ENCODE measurements at places on chromosomes 6 and 20.
A peak's percentile ranks its signal among the peaks of the same experiment; 100 is the strongest.

DNA sequence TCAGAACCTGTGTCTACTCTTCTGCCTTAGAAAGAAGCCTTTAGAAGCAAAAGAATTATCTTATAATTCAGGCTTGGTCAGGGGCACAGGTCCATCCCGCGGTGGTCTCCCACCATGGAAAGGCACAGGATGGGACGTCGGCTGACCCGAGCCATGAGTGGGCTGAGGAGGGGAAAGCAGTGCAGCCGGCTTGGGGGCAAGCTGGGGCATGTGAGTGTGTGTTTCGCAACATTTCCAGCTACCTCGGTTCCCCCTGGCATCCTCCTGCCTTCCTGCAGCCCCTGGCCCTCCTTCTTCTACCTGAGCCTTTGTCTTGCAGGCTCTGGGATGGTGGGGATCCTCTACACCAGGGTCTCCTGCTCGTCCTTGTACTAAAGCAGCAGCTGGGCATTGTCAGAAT lies 29.1 kb upstream of the FOXC1 start:
- DNase-seq = no peak

- DNase-seq = no peak
Measured at GRCh38 chr20:21430020-21430419, 32.7 kb upstream of the NKX2-4 start.

GRCh38 chr6:100322886-100323285 lies 141.8 kb downstream of the SIM1 start:
- no peak for DNase-seq

GRCh38 chr20:36235892-36236785 lies at the start of gene AAR2:
Gene AAR2, plus strand, starts transcription at chr20:36236478. Its CDS starts 3,391 bp downstream, at chr20:36239869.
- DNase-seq = peak; percentile 84

GRCh38 chr20:46964618-46965455 lies 70.2 kb downstream of the EYA2 start:
- DNase-seq = no peak

GRCh38 chr20:7859356-7859802 lies 80.9 kb downstream of the HAO1 start:
- DNase-seq = no peak
